SHP77 treated with DMSO at 0.1 percent for 48 hours (cell line): ENCODE measurements at places on chromosomes 4 and X.

- DNase-seq, result no peak
Observed at GRCh38 chr4:156762851-156763250, 208.7 kb downstream of the PDGFC start.

GRCh38 chr4:2352729-2353221 lies 65.7 kb downstream of the ZFYVE28 start:
- no peak for DNase-seq

DNA sequence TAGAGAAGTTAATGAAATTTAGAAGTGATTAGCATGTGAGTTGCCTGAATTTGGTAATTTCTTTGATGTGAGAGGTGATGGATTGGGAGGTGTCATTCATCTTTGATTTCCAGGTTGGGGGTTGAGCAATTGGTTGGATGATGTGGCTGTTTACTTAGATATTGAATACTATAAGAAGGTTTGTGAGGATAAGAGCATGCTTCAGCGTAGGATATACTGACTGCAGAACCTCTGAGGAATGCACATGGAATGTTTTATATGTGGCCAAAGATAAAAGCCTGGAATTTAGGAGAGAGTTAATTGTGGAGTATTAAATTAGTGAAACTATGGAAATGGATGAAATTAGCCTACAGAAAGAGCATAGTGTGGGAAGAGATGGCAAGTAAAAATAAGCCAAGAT lies 165.4 kb upstream of the MAD2L1 start:
- DNase-seq, result no peak

DNA sequence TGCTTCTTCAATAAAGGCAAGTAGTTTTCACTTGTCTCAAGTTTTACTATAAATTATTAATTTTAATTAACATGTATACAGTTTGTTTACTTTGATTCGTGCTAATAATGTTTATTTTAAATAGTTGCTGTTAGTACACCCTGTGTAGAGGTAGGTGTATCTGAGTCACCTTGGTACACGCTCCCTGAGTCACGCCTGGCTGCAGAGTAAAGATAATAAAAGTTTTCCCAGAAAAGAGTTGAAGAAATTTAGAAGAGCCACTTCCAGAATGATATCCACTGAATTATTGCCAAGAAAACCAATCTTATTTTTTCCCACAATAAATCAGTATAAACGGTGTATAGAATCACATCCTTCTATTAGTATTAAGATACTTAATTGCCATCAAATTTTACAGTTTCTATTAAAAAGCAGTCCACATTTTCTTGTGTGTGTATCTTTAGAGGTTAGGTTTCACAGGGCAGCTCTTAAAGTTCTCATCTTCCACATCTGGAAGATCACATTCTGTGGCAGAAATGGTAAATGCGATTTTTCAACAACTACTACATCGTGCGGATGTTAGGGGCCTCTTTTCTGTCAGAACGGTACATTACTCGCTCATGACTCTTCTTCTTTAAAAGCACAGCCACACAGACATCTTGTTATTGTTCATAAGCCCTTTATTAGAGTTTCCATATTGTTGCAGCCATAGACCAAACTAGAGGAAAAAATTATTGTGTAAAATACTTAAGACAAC lies 55.4 kb downstream of the HADH start:
- no peak for DNase-seq

DNA sequence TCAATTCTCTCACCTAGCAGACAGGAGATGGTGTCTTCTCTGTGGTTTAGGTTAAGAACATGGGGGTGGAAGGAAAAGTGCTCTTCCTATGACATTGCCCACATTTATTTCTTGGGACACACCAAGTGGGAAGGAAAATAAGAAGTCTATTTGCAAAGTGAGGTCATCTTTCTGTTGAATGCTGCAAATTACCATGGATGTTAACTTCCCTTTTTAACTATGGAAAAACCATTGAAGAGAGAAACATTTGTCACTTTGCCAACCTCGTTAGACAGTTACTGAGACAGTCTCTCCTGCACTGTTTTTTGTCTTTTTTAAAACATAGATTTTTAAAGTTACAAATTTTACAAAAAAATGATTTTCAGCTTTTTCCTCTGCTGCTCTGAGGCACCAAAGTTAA lies 72.8 kb upstream of the BEND4 start:
- DNase-seq, result no peak

GRCh38 chrX:129144172-129145038 lies 378.9 kb downstream of the SMARCA1 start:
- no peak for DNase-seq

DNA sequence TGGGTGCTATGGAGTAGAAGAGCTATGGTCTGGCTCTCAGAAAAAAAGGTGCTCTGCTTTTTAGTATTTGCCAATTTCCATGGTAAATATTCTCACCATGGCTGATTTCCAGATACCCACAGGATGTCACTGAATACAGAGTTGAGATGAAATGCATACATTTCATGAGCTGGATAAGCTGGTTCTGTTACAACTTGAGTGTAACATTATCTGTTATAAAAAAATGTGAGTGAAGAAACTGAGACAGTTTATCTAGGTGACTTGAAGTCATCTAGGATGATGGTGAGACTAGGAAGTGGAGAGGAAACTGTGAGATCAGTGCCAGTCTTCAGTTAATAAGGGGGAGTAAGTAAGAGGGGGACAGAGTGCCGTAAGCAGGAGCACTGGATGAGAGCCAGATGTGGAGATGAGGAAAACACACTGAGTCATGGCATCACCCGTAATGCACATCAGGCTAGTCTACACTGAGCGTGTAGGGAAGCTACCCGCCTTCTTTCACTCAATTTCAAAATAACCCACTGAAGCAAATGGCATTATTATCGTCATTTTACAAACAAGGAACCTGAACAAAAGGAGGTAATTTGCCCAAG lies 5.0 kb downstream of the HPSE start:
- no peak for DNase-seq

DNA sequence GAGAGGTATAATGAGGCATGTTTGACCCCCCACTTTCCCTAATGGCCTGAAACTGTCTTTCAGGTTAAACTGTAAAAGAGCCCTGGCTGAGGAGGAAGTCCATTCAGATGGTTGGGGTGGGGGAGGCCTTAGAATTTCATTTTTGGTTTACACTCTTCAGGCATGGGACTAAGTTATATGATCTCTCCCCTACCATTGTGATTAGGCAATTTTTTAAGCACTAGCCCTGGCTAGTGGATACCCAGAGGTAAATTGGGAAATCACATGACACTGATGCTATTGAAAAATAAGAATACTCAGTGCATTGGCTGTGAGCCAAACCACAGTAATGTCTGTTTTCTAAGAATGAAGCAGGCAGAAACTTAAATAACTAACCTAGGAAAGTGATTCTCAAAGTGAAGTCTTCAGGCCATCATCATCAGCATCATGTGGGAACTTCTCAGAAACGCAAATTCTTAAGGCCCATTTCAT lies 149.7 kb downstream of the RRAGB start:
- no peak for DNase-seq

DNA sequence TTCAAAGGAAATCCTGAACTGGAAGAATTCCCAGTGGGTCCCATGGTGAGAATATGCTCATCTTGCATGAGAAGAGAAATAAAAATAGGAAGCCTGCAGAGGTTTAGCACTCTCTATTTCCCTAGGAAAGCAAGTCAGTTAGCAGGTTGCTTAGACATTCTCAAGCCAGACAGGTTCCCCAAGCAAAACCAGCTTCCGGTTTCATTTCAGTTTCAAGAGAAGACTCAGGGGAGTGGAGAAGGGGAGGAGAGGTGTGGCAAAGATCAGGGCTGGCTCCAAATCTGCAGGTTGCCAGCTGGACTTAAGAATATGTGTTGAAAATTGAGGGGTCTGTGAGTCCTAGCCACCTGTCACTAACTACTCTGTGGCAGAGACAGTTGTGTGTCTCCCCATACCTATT lies 107.5 kb downstream of the CLNK start:
- DNase-seq, result no peak

DNA sequence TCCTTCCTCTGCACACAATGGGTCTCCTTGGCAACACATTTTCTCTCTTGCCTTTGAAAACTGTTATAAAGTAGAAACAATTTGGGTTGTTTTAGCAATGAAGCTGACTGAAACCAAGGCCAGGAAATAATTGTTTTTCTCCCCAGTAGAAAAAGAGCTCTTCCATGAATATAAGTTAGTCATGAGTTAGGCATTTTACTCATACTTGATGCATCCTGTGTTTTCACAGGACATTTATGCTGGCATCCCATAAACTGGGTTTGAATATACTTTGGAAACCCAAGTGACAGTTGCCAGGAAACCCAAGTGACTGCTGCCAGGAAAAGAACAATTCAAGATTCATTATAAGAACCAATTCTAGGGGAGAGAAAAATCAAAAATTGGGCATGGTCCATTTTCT lies 128.6 kb upstream of the NPY2R start:
- DNase-seq, result no peak

- no peak for DNase-seq
Observed at GRCh38 chrX:76428243-76429130, 977 bp downstream of the MAGEE1 start.
